ENCODE measurements at places on chromosomes 11 and 22.

- no peak for DNase-seq
These were observed 9.2 kb upstream of the RBM14 start for GRCh38 chr11:66607126-66607834.

DNA sequence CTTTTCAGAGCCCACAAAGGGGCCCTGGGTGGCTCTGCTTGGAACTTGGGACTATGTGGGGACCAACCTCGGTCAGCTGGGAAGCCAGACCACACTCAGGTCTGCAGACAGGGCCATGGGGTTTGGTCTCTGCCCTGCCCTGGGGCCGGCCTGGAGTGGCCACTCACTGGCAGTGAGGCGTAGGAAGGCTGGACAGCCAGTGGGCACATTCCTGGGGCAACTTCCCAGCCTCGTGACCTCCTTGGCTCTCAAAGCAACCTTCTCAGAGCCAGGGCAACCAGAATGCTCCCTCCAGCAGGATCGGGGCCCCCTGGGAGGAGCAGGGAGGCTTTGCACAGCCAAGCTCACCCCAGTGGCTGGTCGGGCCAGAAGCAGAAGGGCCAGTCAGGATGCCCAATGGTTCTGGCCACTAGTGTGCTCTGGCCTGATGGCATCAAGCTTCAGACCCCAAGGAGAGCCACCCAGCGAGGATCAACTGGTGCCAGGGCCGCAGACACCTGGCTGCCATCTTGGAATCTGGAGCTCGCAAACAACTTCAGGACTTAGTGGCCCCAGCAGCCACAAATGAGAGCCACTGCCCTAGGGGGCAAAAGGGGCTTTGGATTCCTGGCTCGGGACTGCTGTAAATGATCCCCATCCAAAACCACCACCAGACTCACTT is 87.1 kb downstream of the MYEOV start:
- no peak for DNase-seq

GRCh38 chr11:17985517-17985916 is 27.3 kb downstream of the SERGEF start:
- no peak for DNase-seq

GRCh38 chr11:75537740-75538139 is 12.0 kb upstream of the GDPD5 start:
- no peak for DNase-seq

DNA sequence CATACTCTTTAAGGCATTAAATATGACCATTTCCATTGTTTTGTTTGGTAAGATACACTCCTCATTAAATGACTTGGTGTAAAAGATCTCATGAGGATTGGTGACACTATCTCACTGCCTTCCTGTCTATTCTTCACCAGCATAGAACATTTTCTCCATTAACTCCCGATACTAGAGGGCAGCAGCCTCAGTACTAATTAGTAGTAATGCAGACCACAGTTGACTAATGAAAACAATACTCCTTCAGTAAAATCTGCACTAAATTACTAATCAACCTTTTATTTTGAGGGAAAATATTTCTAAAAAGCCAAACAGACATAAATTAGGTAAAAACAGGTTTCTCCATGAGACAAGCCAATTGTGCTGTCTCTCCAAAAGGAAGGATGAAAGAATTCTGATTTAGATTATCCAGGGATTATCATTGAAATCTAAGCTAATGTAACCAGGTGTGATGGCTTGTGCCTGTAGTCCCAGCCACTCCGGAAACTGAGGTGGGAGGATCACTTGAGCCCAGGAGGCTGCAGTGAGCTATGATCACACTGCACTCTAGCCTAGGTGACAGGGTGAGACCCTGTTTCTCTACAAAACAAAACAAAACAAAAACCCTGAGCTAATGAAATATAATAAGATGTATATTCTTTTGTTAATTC is 9.4 kb downstream of the PGM2L1 start:
- peak; percentile 24 for DNase-seq

DNA sequence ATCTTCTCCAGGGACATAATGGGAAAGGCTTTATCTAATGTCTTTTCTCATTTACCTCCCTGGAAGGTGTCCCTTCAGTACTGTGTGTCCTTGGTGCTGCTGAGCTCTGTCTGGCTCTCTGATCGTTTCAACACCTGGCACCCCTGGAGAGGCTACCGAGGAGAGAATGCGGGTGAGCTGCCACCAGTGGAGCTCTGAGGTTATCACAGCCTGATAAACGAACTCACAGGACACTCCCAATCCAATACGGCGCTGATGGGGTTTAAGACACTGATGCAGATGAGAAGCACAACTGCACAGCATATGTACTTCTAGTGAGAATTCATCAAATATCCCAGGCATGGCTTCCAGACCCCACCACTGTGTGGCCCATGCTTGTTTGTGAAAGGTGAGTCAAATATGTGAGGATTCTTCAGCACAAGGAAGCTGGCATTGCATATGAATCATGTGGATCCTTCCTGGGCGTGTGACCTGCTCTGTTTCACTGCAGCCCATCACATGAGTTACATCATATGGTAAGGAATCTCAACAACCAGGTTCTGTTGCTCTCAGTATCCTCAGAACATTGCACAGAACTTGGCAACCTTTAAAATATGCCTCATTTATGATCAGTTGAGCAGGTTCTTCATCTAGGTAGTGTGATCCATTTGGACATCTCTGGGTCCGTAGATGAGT is 34.8 kb upstream of the VWA5A start:
- DNase-seq = no peak

- no peak for DNase-seq
These were observed 77.7 kb downstream of the GDPD4 start for GRCh38 chr11:77223797-77224196.

DNA sequence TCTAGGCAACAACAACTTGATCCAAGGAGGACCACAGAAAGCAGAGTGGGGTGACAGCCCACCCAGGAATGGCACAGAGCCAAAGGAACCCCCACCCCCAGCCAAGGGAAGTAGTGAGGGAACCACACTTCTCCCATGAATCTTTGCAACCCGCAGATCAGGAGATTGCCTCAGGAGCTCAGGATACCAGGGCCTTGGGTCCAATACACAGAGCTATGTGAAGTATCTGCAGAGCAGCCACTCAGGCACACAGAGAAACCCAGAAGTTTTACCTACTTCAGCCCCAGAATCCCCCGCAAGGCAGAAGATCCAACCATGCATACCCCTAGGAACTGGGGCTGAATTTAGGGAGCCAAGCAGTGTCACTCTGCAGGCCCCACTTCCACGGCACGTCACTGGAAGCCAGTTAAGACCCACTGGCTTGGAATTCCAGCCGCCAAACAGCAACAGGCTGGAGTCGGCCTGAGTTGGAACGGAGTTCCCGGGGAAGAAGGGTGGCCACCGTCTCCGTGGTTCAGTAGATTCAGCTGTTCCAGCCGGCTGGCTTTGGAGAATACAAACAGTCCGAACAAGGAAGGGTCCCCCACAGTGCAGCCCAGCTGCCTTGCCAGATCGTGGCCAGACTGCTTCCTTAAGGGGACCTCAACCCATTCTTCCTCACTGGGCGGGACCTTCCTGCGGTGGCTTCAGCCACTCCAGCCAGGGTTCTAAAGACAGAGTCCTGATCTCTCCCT is 174.1 kb downstream of the TTC28 start:
- no peak for DNase-seq

- no peak for DNase-seq
These were observed 293.8 kb downstream of the BUD13 start for GRCh38 chr11:116478669-116479668.

- DNase-seq = no peak
These were observed 22.2 kb upstream of the CCDC34 start for GRCh38 chr11:27385245-27385644.

GRCh38 chr11:32722255-32722654 is 72.2 kb downstream of the CCDC73 start:
- no peak for DNase-seq

GRCh38 chr22:20604776-20605221 is 97.4 kb downstream of the MED15 start:
- no peak for DNase-seq

DNA sequence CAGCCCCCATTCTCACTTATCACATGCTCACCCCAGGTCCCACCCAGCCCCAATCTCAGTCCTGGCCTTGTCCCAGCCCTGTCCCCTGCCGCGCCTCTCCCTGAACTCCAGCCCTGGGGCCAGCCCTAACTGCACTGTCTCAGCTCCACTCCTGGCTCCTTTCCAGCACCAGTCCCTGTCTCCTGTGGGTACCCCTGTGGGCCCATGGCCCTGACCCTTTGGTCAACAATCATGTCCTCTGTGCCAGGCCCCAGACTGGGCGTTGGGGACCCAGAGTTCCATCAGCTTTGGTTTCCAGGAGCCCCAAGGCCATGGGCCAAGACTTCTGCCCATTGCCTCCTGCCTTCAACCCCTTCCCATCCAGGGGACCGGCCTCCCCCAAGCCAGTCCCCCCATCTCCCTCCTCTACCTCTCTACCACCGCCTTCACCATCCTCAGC is 757 bp downstream of the SPI1 start:
- DNase-seq = no peak

- DNase-seq = no peak
These were observed 3.4 kb upstream of the CDC42EP2 start for GRCh38 chr11:65311170-65311678.

- DNase-seq = no peak
These were observed 21.0 kb upstream of the RAB30 start for GRCh38 chr11:83092488-83093384.

GRCh38 chr22:39350757-39351688 is 1.2 kb downstream of the SYNGR1 start:
- no peak for DNase-seq

- no peak for DNase-seq
These were observed 18.8 kb upstream of the CLNS1A start for GRCh38 chr11:77656362-77656761.

GRCh38 chr11:110463153-110463552 is 33.4 kb downstream of the FDX1 start:
- DNase-seq = no peak

GRCh38 chr11:64935359-64936081 is at the start of gene GPHA2:
GPHA2 (minus strand) TSS chr11:64935893; CDS start chr11:64935460, 433 bp downstream.
- no peak for DNase-seq

DNA sequence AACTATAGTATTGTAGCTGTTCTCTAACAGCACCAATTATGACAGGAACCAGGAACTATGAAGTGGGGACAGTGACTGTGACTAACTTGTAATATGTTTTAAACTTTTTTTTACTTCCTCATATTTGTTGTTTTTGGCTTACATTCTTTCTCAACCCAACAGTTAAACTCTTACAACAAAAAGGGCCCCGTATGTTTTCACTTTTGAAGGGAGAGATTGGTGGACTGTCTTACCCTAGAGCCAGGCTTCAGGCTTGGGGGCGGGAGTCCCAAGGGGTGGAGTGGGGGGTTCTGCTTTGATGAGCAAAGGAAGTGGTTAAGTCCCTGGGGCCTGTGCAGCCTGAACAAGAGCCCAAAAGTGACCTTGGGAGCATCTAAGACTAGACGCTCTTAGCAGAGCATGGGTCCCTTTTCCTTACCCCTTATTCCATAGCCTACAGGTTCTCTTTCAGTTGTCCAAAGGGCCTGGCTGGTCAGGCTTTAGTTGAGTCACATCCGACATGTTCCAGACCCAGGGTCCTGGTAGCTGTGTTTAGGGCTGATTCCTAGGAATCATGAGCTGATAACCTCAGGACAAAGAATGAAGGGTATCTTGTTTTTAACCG is 38.8 kb downstream of the STIM1 start:
- no peak for DNase-seq

DNA sequence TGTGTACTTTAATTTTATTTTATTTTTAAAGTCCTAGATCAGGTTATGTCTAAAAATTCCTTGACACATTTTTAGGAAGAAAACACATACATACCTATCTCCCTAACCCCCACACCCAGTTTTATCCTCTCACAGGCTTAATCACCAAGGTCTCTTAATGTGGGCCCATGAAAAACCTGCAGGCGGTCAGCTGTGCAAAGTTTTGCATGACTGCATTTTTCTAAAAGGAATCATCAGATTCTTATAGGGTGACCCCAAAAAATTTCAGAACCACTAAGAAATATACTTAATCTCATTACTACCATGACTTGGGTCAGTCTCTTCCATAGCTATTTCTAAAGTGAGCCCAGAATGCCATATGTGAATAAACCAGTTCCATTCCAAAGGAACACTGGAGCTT is 19.8 kb downstream of the SAA1 start:
- no peak for DNase-seq

DNA sequence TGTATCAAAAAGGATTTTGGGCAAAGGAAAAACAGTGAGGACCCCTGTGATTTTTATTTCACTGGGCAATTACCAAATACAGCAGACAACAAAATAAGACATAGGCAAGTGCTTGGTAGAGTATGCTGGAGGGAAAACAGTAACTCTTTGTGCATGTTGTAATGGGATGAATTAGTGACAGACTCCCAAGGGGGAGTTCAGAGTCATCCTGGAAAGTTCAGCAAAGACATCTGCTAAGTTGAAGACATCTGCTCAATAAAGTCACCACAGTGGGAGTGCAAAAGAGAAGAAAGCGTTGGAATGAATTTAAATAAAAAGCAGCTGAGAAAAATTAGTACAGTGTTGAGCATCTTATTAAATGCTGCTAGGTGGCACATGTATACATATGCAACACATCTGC is 378.8 kb upstream of the ISX start:
- no peak for DNase-seq

GRCh38 chr22:19824212-19824925 is 30.3 kb downstream of the GNB1L start:
- no peak for DNase-seq

- no peak for DNase-seq
These were observed 183.9 kb downstream of the DBX1 start for GRCh38 chr11:19976281-19976941.

GRCh38 chr22:40313007-40313406 is 33.3 kb upstream of the ADSL start:
- no peak for DNase-seq

DNA sequence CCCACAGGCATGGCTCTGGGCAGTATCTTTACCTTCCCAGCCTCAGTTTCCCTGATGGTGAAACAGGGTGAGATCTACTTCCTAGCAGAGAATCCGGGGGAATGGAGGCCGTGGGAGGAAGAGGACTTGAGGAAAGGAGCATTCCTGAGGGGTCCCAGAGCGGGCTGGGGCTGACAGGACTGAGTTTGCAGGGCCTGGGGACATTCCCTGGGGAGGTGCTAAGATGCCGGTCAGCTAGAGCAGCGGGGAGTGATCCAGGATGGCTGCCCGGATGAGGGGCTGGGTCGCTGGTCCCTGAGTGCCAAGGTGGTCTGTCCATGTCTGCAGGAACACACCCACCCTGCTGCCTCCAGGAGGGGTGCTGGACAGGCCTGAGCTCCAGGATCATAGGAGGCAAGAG is 8.3 kb upstream of the RTN4R start:
- DNase-seq = no peak

- no peak for DNase-seq
These were observed 56.5 kb downstream of the FLRT1 start for GRCh38 chr11:64092111-64092760.

- DNase-seq = no peak
These were observed 682.6 kb downstream of the KCNA4 start for GRCh38 chr11:29333993-29334775.
